Erythroblast (primary cell): ENCODE measurements at places on chromosomes 6 and 20.
A peak's percentile ranks its signal among the peaks of the same experiment; 100 is the strongest.

- DNase-seq, result no peak
Measured at GRCh38 chr6:54327631-54328030, 19.4 kb downstream of the TINAG start.

DNA sequence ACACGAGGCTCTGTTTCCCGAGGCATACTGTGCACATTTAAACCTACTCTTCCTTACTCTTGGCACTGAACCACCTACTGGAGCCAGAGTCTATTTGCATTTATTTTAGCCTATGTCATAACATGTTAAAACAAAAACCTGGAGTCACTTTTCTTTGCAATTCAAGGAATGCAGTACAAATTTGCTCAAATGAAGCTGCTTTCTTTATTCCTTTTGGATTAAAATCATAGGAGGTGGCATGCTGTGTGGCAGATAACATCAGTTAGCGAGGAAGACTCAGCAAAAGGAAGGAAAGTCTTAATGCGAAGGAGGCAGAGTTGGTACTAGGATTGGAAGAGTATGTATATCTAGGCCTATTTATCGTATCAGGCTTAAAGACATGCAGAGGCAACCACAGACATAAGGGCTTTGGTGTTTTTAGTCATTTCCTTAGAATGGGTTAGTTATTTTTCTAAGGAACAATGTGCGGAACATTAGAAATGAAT lies 92.9 kb downstream of the SAMD3 start:
- no peak for DNase-seq

GRCh38 chr6:41786451-41787218 lies 859 bp upstream of the TOMM6 start:
- peak; percentile 94 for DNase-seq

DNA sequence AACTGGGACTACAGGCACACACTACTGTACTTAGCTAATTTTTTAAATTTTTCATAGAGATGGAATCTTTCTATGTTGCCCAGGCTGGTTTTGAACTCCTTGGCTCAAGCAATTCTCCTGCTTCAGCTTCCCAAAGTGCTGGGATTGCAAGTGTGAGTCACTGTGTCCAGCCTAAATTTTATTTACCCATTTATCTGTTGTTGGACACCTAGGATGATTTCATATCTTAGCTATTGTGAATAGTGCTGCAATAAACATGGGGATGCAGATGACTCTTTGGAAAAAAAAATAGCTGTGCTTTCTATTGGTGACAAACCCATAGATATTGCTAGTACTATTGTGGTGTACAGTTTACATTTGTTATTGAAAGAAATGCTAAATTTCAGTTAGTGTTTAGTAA lies 19.6 kb upstream of the SYNCRIP start:
- DNase-seq, result no peak

- no peak for DNase-seq
Measured at GRCh38 chr6:109291902-109292301, 90.4 kb downstream of the CD164 start.
